ENCODE measurements at places on chromosomes 13 and 19.

GRCh38 chr19:38370299-38370698 is 4.1 kb upstream of the PSMD8 start:
- no peak for DNase-seq

DNA sequence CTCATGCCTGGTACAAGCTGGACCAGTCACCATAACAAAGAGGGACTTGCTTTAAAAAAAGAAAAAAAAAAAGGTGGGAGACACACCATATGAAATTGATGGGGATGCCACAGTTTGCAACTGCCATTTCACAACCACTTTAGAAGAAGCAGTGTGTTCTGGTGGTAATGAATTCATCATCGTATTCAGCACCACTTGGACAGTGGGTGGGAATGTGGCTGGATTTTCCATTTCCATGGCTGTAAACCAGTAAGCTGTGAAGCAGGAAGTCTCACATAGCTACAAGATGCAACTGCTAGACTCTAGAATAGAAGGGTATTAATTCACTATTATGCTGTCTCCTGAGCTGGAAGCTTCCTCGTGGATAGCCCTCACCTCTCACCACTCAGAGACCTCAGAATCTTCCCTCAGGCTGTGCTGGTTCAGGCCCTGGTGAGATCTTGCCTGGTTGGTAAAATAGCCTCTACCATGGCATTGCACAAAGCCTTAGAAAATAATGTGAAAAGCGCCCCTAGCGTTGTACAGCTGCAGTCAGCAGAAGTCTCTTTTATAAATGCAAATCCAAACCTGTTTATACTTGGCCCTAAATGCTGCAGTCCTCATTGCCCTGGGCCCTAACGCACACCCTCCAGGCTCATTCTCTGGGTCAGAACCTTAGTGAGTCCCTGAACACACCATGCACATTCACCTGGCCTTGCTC is 150.7 kb downstream of the KCTD15 start:
- DNase-seq: no peak

DNA sequence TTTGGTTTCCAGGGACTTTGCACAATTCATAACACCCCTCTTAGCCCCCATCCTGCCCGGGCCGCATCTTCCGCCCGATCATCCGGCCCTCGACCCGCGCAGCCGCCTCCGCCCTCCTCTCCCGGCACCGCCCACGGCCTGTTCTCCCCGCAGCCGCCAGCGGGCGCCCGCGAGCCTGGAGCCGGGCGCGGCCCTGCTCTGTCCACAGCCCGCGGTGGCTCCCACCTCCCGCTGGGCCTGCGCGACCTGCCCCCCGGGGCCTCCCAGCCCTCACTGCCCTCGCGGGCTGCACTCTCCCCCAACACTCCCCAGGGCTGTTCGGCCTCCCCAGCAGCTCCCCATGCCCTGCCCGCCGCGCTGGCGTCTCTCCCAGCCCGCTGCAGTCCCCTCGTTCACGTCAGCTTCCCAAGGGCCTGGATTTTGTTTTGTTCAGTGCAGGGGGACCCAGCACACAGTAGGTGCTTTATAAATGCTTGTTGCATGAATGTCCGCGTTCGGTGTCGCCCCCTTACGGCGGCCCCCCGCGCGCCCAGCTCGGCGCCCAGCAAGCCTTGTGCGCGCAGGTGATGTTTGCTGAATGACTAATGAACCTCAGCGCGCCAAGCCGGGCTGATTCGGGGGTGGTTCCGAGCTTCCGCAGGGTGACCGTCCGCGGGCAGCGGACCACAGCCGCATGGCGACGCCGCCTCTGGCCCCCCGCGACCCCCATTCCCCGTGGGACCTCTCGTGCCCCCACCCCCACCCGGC is 4.6 kb upstream of the APC2 start:
- DNase-seq: peak; percentile 41

- no peak for DNase-seq
Measured at GRCh38 chr13:30366088-30366487, 56.2 kb upstream of the UBE2L5 start.

GRCh38 chr19:13260883-13261653 is 110.9 kb downstream of the IER2 start:
- DNase-seq: no peak

DNA sequence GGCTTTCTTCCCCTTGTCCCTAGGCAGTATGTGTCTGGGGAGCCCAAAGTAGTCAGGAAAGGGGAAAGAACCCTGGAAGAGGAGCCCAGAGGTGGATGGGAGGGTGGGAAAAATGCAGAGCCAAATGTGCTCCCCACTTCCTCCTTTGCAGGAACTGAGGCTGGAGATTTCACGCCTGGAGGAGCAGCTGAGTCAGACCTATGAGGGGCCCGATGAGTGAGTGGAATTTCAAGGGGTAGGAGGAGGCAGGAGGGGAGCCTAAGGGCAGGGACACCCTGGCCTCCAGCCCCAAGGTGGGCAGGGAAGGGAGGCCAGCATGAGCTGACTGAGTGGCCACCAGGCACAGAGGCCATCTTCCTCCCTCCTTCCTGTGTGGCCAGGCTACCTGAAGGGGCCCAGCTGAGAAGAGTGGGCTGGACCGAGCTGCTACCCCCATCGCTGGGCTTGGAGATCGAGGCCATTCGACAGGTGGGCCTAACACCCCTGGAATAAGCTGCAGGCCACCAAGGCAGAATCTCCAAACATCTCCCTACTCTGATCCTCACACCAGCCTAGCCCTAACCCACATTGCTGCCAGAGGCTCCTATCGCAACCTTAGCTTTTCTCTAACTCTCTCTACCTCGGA is 14.3 kb downstream of the PTH2 start:
- no peak for DNase-seq

GRCh38 chr13:106468207-106468606 is 67.3 kb downstream of the EFNB2 start:
- DNase-seq: no peak

DNA sequence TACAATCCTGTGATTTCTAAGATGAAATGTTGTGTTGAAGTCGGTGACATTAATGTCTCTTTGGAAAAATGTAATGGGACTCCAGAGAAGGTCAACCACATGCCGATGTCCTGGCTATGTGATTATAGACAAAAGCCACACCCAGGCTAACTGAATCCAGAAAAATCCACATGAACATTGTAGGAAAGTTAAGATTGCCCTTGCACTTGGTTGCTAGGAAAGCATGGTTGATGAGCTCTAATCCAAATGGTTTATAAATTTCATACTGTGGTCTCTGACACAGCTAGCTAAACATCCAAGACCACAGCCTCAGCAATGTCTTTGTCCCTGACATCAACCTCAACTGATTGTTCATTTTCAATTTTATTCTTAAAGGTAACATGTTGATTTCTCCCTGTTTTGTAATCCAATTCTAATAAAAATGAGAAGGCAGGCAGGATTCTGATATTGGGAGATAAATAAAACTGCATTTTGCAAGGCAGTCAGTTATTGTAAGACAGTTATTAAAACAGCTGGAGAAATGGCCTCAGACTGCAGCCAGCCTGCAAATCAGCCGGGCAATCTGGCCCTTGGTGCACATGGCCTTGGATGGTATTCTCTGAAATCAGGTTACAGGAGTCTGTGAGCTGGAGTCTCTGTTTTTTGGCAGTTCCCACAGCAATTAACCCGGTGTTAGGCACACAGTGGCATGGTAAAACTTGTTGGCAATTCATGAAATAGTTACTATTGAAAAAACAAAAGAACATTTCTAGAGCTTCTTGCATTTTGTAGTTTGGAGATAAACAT is 93.9 kb downstream of the STARD13 start:
- no peak for DNase-seq

DNA sequence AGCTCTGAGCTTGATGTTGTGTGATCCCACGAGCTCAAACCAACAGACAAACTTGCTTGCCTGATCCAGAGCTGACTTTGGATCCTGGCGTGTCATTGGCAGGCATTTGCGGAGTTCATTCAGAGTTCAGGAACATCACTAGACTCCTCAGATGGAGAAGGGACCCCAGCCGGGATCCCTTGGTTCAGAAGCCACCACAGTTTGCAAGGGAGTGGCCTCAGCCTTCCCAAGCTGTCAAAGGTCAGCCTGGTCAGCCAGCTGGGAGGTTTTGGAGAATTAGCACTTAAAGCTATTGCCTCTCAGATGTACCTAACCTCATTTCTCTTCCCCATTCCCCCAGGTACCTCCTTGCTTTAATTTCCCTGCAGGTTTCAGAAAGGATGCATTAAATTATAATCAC is 208.8 kb upstream of the SOX21 start:
- no peak for DNase-seq

DNA sequence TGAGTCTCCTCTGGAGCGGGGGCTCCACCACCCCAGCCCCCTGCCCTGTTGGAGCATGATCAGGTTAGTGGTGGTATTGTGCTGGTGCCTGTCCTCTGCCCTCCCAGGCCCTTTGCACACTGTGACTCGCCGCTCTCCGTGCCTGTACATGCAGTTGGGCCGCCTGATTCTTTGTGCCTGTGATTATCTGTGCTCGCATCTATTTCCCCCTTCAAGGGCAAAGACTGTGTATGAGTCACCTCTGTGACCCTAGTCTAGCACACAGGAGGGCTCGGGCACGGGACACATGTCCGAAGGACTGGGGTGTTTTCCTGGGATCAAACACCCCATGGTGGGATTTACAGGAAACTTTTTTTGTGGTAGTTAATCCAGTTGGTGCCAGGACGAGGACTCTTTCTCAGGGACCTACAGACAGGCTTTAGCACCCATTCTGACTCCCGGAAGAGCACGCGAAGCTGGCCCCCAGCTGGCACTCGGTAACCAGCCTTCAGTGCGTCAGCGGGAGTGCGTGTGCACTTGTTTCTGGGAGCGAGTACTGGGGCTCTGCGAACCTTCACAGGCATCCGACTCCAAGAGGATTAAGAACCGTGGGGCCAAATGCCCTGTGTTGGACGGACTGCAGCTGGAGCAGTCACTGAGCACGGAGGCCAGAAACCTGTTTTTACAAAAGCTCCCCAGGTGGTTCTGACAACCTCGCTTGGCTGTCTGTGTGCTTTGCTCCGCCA is 6.7 kb downstream of the PPP1R37 start:
- DNase-seq: no peak

DNA sequence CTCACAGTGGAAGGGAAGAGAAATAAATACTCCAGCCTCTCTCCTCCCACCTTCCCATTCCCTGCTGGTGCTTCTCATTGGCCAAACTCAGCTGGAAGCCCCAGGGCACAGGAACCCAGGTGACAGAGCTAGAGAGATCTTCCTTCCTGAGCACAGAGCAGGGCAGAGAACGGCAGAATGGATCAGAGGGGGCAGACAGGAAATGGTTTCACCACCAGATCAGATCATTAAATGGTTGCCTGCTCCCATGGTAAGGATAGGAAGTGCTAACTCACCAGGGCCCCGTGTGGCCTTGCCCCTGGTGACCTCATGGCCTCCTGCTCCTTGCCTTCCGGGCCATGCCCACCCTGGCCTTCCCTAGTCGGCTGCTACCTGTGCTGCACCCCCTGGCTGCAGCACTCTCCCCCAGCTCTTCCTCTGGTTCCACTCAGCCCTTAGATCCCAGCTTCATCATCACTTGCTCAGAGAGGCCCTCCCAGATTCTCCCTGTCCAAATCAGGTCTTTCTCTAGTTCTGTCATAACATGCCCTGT is 108.7 kb downstream of the DPF1 start:
- no peak for DNase-seq

DNA sequence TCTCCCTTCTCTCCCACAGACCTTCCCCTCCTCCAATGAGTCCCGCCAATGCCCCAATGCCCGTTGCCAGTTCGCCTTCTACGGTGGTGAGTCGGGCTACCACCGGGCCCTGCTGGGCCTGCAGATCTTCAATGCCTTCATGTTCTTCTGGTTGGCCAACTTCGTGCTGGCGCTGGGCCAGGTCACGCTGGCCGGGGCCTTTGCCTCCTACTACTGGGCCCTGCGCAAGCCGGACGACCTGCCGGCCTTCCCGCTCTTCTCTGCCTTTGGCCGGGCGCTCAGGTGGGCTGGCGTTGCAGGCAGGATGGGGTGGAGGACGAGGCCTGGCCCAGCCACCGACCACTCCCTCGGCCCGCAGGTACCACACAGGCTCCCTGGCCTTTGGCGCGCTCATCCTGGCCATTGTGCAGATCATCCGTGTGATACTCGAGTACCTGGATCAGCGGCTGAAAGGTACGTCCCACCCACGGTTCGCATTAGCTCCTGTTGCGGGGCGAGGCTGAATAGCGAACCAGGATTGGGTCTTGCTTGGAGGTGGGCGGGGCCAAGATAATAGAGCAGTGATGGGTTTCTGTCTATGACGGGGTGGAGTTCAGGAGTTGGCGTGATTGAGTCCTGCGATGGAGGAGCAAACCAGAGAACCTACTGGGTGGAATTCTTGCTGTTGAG is 11.1 kb downstream of the SLC44A2 start:
- DNase-seq: no peak

- DNase-seq: no peak
Measured at GRCh38 chr19:53818756-53819155, 5.4 kb downstream of the NLRP12 start.

DNA sequence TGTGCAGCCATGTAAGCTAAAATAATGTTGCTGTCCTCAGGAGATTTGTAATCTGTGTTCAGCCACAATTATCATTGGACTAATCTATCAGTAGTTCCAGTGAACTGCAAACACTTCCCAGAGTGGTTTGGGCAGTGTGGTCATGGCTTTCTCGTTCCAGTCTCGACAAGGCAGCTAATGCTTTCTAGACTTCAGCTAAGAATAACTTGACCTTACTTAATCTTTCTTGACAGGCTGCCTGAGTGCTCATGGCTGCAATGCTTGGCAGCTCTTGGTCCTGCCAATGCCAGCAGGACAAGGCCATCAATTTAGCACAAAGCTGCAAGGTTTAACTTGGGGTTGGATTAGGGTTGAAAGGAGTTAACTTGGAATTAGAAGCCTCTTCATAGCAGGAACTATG is 32.8 kb downstream of the ATP12A start:
- DNase-seq: no peak

DNA sequence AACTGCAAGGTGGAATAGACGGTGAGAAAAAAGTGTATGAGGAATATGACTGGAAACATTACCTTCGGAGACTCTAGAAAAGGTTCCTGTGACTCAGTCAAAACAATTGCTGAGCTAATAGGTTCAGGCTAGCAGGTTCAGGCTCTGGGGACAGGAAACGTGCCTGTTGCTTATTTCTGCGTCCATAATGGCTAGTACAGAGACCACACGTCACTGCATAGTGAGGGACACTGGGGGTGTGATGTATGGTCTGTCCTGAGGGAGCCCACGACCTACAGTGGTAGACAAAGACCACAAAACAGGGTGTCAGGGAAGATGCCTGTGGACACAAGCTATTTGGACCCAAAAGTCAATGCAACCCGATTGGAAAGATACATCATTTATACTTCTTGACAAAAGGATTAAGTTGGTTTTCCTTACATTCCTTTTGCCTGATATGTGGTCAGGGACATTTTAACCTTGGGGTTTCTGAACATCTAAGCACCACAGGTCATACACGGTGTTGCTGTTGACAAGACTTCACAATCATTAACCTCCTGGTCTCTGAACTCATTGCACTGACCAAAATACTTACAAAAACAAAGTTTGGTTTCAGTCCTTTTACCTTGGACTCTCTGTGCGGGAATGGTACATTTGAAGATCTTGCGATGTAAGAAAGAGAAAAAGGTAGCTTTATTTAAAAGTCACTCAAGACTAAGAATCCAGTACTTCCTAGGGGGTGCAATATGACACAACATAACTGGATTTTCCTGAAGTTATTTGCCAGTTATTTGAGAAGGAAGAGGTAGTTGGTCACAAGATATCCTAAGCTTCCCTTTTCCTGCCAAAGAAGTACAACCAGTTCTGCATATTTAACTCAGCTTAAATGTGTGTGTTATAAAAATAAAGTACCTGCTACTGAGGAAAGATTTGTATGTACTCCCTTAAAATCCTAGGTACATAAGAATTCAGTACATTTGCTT is 20.0 kb downstream of the CRYL1 start:
- DNase-seq: no peak
